Left cardiac atrium (tissue), 4 donors: ENCODE measurements at places on chromosomes 1 and 21.

GRCh38 chr1:29679828-29680558, 443.7 kb downstream of the PTPRU start:
- no peak for DNase-seq

DNA sequence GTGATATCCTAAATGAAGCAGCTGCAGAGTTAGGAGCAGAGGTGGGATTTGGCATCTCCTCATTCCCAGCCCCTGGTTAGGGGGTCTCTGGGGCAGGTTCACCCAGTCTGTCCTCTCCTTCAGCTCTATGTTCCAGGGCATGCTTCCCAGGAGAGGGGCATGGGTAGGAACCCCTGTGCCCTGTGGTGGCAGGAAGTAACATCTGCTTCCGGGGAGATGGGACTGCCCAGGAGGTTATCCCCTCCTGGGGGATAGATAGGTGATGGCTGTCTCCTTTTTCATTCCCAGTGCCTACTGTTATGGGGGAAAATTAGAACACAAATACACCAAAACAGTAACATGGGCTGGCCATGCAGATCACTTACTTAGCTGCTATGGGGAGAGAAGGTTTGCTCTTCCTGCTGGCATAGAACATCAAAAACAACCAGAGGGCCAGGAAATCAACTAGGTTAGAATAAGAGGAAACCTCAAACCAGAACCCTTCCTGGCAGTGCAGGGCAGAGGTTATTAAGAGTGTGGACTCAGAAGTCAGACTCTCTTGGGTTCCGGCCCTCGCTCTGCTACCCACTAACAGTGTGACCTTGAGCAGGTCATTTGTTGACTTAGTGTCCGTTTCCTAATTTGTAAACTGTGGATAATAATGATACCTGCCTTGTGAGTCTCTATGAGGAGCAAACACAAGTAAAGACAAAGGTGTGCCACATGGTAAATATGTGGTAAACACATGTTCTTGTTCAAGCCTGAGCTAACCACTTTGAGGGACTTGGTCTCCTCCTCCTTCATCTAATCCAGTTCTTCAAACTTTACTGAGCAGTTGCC, 157.8 kb upstream of the JUN start:
- no peak for DNase-seq

- no peak for DNase-seq
Observed at GRCh38 chr1:236836157-236836556, 41.1 kb downstream of the MTR start.

- peak; percentile 34 for DNase-seq
Observed at GRCh38 chr1:229664133-229664689, 38.2 kb downstream of the URB2 start.

DNA sequence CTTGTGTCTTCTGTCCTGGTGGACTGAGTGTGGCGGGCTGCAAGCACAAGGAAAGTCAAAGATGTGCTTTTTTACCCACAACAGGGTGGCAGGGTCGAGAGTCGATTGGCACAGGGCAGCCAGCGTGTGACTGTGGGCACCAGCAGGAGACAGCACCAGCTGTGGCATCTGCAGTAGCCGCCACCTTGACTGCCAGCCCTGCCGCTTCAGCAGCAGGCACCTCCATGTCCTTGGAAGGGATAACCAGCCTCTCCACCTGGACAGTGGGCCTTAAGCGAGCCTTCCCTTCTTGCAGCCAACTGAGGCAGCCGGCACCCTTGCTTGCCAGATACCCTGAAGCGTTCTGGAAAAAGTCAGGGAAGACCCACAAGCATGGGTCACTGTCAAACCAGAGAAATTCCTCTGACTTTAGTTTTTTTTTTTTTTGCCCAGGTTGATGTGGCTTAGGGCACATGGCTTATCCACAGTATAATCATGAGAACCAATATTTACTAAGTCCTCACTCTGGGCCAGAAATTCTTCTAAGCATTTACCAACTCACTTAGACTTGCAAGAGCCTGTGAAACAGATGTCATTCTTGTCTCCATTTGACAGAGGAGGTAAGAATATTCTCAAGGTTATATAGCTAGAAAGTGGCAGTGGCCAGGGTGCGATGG, 30.1 kb upstream of the PTGFRN start:
- DNase-seq, result no peak

DNA sequence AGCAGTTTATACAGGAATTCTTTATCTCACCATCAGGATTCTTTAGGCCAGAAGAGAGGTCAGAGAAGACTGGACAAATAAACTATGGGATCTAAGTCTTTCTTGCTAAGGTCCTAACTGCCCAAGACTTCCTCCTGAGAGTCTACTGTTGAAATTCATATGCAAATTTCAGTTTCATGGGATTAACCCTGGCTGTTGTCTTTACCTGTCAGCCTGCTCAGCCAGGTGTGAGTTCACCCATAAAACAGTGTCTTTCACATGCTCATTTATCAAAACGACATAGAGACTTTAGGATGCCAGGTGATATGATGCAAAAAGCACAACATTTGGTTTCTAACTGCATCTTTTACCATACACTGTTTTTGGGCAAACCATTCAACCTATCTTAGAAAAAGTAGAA, 211.0 kb downstream of the PDE4B start:
- no peak for DNase-seq

GRCh38 chr21:34861258-34861657, 187.8 kb downstream of the RUNX1 start:
- no peak for DNase-seq

GRCh38 chr1:202133001-202133400, 10.3 kb downstream of the GPR37L1 start:
- peak; percentile 49 for DNase-seq
